RPMI8226 (cell line): ENCODE measurements at places on chromosomes 2 and 18.

DNA sequence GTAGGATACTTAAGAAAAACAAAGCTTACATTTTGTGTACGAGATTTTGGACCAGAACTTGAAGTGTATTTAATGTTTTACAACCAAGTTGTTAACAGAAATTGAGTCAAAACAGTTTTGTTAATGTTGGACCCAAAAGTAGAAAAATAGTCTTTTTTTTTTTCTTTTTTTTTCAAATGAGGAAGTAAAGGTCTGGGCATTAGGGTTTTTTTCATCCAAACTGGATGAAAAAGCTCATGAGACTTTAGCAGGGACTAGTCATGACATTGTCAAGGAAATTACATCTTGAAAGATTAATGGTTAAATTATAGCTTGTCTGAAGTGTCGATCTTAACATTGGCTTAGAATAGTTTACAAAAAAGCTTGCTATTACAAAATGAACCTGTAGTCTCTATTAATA is 32.3 kb downstream of the CCNT2 start:
- DNase-seq, result no peak

DNA sequence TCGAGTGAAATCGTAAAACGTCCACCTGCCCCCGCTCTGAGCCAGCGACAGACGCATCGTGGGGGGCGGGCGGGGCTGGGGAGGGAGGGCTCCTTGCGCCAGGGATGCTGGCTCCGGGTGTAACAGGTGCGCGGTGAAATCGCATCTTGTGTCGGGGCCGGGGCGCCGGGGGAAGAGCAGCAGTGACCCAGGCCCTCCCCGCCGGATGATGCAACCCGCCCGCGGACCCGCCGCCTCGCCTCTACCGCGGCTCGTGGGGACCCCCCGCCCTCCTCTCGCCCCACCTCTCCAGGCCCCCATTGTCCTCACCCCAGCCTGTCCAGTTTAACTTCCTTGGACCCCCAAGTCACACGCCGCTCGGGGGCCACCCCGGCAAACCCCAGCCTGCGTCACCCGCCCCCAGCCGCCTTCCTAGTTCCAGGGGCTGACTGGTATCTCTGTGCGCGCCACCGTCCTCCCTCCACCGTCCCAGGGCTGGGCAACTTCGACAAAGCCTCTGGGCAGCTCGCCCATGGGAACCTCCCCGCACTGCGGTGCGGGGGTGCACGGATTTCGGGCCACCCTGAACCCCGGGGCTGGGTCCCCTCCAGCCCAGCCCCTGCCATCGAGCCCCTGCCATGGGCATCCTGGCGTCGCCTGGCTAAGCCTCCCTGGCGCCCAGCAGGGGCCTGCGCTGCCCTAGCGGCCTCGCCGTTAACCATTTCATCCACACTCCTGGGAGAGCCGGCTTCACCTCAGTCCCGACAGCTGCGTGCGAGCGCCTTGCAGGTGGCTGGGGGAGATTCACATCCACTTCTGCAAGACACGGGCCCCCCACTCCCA is 799 bp upstream of the KIF1A start:
- DNase-seq, result no peak

- DNase-seq, result peak; percentile 68
Observed at GRCh38 chr2:197309691-197310231, 819 bp downstream of the ANKRD44 start.

GRCh38 chr2:211941216-211941747 is 597.3 kb downstream of the ERBB4 start:
- DNase-seq, result no peak

GRCh38 chr2:64036034-64036705 is 16.9 kb upstream of the VPS54 start:
- DNase-seq, result no peak

DNA sequence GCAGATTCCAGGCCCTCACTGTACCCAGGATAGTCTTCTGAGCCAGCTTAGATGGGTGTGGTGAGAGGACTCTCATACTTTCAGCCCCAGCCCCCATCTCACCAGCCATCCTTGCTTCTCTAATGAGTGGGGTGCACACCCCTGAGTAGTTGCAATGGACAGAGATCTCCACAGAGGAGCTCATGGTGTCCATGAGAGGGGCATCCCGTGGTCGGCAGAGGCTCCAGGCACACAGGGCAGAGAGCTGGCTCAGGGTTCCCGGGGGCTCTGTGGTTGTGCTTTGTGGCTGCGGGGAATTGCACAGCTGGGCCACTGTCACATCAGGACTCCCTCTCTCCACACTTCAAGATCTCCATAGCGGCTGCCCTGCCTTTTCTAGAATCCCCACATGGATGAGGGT is 226.0 kb upstream of the PXDN start:
- no peak for DNase-seq

DNA sequence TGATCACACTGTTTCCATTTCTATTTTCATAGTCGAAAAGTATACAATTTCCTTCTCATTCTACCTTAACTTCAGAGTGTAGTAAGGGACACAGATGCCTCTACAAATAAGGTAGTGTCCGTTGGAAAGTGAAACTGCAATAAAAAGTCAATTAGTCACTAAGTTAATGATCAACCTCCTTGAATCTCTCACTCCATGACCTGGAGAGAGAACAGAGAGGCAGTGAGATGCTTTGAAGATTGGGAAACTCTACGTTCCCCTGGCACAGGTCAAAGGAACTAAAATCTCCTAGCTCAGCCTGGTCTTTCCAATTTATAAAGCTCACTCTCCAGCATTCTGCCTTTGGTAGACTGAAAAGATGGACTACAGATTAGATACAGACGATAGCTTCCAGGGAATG is 153.8 kb upstream of the ACAA2 start:
- DNase-seq, result no peak

DNA sequence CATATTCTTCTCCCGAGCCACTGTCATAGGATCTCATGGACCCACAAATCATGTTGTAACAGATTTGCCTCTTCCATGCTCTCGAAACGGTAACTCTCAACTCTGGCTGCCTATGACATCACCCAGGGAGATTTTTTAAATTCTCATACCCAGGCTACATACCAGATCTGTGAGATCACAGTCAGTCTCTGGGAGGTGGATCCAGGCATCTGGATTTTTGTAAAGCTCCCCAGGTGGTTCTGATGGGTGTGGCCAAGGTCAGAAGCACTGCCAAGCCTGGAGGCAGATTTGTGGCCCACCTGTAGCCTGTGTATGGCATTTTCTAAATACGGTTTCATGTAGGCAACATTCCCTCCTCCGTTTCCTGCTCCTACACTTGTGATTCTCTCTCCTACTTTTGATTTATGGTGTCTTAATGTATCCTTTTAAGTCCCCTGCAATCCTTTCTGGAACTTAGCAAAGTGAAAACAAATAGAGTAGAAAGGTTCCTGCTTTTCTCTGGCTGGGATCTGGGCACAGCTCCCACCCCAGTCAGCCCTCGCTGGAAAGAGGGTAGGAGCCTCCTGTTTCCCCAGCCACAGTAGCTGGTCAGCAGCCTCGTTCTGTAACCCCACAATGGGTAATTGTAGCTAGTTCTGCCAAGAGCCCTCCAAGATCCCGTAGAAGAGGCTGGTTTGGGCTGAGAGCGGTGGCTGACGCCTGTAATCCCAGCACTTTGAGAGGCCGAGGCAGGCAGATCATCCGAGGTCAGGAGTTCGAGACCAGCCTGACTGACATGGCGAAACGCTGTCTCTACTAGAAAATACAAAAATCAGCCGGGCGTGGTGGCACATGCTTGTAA is 96.2 kb downstream of the KLHL29 start:
- peak; percentile 62 for DNase-seq

GRCh38 chr2:46545015-46545839 is 65.9 kb downstream of the TMEM247 start:
- DNase-seq, result no peak
